Activated naive CD4-positive, alpha-beta T cell treated with Interleukin-2 at 50 U/mL for 16 hours (primary cell): ENCODE measurements at places on chromosomes 12 and 14.

DNA sequence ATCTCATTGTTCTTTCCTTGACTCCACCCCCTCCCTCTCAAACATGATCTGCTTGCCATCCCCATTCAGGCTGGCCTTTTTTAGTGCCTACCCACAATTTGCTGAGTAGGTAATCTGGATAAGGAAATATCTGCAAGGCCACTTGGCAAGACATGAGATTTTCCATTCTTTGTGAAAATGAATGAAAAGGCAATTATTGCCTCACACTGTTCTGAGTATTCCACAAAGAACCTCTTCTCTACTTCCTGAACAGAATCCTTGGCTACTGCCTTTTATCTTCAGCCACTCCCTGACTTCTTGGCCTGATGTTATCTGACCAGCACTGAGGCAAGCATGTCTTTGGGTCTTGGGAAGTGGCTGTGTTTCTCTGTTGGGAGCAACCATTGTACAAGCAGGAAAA, 263.2 kb upstream of the ATP2B1 start:
- no peak for DNase-seq

DNA sequence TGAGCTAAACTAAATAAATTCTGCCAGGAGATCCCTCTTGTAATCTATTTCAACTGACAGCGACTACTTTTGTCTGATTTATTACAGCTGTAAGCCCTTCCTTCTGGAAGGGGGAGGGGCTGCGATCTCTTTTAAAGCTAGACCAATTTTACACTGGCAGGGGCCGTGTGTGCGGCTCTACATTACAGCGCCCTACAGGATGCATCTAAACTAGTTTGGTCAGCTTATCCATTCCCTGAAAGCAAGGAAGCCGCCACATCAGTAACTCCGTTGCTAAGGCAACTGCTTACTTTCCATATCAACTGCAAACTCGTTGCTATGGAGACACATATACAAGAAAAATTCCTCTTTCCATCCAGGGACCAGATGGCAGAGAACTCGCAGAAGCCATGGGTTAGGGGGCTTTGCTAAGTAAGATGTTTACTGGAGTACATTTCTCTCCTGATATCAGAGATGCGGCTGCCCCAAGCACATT, 17.4 kb downstream of the FOXN3 start:
- DNase-seq: no peak

GRCh38 chr14:74085047-74085637, 386 bp downstream of the LIN52 start:
- no peak for DNase-seq

DNA sequence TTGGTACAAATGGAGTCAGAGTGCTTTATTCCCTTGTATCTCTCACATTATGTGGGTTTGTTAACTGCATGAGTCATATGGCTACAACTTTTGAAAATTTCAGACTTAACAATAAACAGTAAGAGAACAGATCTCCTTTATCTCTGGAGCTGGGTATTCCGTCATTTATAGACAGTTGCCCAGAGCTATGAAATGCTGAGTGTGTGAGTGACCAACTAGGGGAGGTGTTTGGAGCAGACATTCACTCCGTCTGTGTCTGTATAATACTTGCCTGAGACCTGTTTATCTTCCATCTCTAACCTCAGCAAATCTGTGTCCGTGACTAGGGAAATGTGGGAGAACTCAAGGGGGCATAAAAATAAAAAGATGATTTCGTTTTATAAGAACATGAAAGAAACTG, 279.9 kb upstream of the FAR2 start:
- DNase-seq: no peak

GRCh38 chr14:23930742-23931141, 22.8 kb upstream of the DHRS4 start:
- DNase-seq: no peak

- DNase-seq: no peak
Measured at GRCh38 chr14:81281332-81281731, 60.6 kb upstream of the GTF2A1 start.

GRCh38 chr14:58292187-58292586, 6.2 kb upstream of the ARID4A start:
- no peak for DNase-seq

DNA sequence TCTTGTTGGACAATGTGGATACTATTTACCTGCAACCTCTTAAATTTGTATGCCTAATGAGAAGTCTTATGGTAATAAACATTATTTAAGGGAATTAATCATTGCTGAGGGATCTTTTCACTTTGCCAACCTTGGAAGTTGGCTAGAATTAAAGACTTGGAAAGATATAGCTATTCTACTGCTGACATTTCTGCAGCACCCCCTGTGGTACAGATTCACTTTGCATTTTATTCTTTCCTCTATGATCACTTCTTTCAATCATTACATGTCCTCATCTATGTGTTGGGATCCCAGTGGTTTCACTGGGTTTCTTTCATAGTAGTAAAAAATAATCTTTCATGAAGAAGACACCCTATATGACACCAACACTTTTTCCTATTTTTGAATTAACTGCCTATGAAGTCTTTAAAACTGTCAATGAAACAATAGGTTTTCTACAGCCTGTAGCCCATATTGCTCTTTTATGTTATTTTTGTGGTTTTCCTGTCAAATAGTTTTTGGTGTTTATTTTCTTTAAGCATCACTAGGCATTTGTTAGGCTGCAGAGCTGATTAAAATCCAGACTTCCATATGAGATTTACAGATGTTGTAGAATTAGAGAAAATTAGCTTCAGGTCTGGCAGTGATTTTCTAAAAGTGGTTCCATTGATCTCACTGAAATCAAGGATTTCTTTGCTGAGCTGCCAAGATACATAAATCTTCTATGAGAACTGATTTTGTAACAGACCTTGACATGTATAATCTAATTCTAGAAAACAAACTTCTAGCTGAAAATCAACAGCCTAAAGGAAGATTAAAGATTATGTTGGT, 256.1 kb downstream of the NAV3 start:
- no peak for DNase-seq

DNA sequence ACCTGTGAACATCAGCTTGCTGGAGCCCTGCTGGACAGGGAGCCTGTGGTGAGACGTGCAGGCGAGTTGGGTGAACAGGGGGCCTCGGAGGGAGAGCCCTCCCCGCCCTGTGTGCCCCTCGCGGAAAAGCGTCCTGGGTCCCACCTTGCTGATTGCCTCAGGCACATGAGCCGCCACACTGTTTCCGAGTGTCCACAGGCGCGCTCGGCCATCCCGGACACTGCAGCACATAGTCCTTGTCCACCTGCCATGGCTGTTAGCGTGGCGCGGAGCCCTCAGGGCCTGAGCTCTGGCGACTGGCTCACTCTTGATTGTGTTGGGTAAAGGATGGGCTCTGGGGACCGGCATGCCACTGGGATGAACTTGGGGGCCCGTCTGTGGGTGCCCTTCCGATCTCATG, 40.0 kb downstream of the PACS2 start:
- no peak for DNase-seq
